SJSA1 (cell line): ENCODE measurements at places on chromosomes 5 and 9. TPM values are rescaled to one million over a fixed set of nuclear protein-coding genes. Genes with fewer than 3 reads are reported as not detected.
A peak's percentile ranks its signal among the peaks of the same experiment; 100 is the strongest.

- no peak for DNase-seq
Observed at GRCh38 chr9:109319017-109319625, 1.7 kb downstream of the EPB41L4B start.

DNA sequence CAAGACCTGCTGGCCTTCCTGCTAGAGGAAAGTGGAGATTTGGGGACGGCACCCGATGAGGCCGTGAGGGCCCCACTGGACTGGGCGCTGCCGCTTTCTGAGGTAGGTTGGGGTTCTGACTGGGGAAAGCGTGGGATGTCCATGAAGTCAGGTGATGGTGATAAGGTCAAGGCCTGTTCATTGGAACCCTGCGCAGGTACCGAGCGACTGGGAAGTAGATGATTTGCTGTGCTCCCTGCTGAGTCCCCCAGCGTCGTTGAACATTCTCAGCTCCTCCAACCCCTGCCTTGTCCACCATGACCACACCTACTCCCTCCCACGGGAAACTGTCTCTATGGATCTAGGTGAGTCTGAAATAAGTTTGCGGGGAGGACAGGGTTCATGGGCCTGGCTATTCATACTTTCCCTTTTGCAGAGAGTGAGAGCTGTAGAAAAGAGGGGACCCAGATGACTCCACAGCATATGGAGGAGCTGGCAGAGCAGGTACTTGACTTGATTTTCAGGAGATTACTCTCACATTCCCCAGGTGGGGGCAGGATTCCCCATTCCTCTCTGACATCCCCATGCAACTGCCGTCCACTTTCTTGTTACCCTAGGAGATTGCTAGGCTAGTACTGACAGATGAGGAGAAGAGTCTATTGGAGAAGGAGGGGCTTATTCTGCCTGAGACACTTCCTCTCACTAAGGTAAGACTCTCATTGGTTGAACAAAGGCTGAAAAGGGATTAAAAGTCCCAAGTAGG, 505 bp downstream of the CREB3 start:
- DNase-seq, result peak; percentile 39

DNA sequence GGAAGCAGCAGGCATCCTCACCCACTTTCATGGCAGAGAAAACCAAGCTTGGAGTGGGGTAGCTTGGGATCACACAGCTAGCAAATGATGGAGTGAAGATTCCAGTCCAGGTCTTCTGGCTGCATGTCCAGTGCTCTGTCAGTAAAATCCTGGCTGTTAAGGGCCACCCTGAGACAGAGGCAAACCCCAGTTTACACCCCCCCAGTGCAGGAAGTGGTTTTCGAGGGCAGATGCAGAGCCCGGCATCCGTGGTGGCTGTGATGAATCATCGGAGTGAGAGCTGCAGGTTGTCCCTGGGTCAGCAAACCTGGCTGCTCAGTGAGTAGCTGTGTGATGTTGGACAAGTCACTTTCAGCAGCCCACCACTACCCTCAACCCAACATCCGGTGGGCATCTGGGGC, 115.4 kb downstream of the RGS3 start:
- peak; percentile 93 for DNase-seq

DNA sequence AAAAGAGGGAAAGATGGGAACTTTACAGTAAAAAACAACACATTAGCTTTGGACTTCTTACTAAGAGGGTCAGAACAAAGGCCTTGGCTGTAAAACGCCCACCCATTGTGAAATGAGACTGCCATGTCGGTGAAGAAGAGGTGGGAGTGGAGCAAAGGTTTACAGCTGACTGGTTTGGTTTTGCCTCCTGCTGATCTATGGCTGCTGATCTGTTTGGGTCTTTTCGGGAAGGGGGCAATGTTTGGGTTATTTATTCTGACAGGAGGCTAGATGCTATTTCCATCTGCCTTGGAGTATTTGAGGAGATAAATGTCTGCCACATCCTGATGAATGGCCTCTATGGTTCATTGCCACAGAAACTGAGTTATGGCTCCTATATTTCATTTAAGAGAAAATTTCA, 408.7 kb downstream of the TLE4 start:
- no peak for DNase-seq

Gene CBY3
- total RNA-seq, result not detected in 2 replicates

Gene PCDHGA11
- 0.22 and 0.32 TPM in 2 replicates for total RNA-seq

Gene RNF180
- total RNA-seq, result 0.79 TPM in 1 of 2 replicates, not detected in the other

DNA sequence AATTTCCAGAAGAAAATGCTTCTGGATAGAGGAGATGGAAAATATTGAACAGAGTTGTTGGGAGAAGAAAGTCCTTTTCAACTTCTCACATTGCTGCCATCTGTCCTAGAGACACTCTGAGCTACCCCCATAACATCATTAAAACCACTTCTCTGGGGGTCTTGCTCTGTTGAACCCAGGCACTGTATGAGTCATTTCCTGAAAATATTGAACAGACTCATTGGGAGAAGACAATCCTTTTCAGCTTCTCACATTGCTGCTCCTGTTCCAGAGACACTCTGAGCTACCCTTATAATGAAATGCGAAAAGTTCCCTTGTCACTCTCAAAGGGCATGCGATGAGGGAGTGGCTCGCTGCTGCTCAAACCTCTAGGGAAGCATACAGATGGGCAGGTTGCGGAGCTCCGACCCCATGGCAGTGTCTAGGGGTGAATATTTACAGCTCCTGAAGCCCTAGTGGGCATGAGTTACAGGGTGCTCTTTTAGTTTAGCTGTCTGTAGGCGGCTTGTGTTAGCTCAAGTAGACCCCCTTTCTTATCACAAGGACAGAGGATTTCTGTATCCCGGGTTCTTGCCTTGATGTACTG, 90.7 kb downstream of the CDKN2A start:
- no peak for DNase-seq
